DMS79 (cell line): ENCODE measurements at places on chromosomes 3 and 15.

- DNase-seq: no peak
Observed at GRCh38 chr3:172607305-172608121, 84.3 kb upstream of the TNFSF10 start.

DNA sequence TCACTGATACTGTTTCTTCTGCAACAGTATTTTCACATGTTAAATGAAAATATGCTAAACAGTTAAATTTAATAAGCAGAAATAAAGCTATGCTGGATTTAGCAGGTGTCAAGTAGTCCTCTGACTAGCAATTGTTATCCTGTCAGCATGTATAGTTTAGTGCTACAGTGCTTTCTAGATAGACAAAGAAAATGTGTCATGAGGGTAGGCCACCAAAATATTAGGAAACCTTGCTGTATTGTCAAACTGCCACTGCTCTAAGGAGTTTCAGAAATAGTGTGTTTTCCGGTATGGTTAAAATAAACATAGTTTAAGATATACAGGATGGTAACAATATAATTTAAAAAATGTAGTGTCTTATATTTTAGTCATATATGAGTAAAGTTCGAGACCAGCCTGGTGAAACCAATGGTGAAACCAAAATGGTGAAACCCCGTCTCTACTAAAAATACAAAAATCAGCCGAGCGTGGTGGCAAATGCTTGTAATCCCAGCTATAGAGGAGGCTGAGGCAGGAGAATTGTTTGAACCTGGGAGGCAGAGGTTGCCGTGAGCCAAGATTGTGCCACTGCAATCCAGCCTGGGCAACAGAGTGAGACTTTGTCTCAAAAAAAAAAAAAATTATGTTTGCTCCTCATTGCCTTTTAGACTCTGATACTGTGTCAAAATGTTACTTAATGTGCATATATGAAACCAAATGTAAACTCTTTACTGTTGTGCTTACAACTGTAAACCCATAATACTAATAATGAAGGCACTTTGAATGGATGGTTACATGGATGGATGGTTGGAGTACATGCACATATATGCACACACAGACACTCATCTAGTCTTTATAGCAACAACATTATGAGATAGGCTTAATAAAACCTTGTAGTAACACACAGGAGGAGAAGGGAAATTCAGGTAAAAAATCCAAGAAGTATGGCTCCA, 204.8 kb downstream of the RSRC1 start:
- no peak for DNase-seq

- DNase-seq: peak; percentile 42
Observed at GRCh38 chr3:27568393-27568792, 84.2 kb upstream of the SLC4A7 start.

GRCh38 chr3:143060906-143061305, 58.7 kb upstream of the CHST2 start:
- no peak for DNase-seq

- no peak for DNase-seq
Observed at GRCh38 chr3:56415652-56416051, 52.6 kb downstream of the ERC2 start.

DNA sequence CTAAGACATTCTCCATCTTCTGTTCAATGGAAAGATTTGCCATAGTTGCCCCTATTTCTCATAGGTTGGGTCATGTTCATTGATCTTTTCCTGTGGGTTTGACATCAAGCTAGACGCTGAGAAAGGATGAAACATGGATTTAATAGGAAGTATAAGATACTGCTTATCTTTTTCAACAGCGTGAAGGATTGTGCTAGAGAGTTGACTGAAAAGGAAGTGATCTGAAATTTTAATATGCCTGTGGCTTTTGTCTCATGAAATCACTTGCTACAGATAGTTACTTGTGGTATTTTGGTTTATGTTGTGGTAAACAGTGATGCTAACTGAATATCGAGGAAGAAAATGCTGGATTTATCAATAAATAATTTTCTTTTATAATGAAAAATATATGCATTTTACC, 442.9 kb downstream of the EDEM1 start:
- no peak for DNase-seq

DNA sequence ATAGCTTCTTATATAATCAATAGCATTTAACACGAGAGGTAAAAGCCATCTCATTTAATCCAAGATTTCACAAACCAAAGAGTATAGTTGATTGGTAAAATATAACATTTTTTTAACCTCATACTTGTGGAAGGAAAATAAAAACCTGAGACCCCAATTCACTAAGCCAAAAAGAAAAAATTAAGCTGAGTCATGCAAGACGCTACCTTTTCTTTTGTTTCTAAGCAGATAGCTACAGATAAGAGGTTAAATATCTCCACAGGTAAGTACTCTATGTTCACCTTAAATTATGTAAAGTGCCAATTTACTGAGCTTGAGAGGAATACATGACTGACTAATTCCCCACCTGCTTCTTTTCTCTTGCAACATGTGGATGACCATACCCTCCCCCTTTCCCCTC, 656.4 kb downstream of the MECOM start:
- no peak for DNase-seq

DNA sequence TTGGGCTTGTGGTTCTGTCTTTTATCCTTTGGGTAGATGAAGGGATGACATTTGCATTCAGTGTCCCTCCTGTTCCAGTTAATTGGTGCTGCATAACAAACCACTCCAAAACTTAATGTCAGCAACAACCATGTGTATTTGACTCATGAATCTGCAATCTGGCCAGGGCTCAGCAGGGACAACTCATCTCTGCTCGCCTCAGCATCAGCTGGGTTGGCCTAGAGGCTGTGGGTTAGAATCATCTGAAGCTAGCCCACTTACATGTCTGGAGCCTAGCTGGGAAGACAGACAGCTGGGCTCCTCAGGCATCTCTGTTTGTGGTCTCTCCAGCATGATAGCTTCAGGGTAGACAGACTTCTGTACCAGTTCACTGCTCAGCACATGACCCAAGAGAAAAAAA, 92.0 kb downstream of the TMEM108 start:
- DNase-seq: no peak
